ENCODE measurements at places on chromosomes 3 and 15. TPM values are rescaled to one million over a fixed set of nuclear protein-coding genes. Genes with fewer than 3 reads are reported as not detected.

Gene EPB42
- total RNA-seq = 0.94 TPM

DNA sequence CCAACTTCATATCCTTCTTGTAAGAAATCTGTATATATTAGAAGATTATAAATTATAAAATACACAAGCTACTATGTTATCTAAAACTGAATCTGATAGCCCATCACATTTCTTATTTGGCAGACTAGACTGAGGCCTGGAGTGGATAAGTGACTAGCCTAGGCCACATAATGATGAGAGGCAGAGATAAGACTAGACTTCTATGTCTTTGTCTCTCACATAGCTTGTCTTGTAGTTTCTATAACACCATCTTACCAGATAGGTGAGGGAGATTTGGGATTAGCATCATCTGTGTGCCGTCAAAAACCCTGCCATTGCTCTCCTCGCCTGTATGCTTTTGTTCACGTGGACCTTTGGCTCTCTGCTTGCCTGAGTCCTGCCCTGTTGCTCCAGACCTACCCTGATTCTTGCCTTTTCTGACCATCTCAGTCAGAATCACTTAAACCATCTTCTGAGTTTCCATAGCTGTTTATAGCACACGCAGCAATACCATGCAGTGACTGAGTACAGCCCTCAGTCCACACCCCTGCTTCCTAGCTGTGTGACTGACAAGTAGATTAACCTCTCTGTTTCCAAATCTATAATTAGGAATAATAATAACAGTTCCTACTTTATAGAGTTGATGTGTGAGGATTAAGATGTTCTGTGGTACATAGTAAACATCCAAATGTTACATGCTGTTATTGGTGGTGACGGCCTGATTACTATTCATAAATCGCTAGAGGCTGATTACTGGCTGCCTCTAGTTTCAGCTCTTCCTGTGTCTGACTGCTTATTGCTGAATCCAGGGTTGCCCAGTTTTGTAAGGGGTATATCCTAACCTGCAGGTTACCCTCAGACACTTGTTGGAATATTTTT, 49.7 kb downstream of the PDE8A start:
- no peak for DNase-seq

- no peak for DNase-seq
Observed at GRCh38 chr3:143224716-143225115, 105.1 kb downstream of the CHST2 start.

DNA sequence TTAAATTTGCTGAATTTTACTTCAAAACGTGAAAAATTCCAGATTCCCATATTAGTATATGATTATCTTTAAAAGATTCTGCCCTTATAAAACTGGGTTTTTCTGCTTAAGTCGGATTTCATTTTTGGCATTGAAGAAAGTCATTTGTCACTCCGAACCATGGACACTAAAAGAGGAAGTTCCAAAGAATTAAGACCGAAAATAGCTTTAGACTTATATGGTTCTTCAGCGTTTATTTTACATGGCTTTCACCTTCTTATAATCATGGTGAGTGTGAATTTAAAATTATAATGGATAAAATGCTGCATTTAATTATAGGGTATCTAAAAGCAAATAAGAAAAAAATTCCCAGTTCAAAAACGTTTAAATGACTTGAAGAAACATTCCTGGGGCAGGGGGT, 1.0 kb downstream of the C3orf38 start:
- DNase-seq = no peak

GRCh38 chr15:61841466-61841865, 218.8 kb downstream of the VPS13C start:
- no peak for DNase-seq

Gene GP9
- total RNA-seq = not detected

Gene C3orf85
- total RNA-seq = not detected

DNA sequence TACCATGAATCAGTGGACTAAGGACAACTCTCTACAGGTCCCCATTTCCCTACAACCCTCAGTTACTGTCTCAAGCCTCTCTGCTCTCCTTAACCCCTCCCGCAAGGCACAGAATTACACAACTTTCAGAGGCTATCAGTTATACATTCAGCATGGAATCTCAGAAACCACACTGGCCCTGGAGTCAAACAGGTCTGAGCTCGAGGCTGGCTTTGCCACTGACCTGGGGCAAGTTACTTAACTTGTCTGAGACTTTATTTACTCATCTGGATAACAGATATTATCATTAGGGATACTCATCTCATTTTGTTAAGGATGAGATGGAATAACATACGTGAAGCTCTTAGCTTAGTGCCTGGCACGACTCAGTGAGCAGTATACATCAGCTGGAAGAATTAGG, 95.2 kb downstream of the WDR76 start:
- DNase-seq = no peak

GRCh38 chr3:11363715-11364114, 91.5 kb downstream of the ATG7 start:
- DNase-seq = no peak

Gene RBPMS2
- total RNA-seq = not detected

DNA sequence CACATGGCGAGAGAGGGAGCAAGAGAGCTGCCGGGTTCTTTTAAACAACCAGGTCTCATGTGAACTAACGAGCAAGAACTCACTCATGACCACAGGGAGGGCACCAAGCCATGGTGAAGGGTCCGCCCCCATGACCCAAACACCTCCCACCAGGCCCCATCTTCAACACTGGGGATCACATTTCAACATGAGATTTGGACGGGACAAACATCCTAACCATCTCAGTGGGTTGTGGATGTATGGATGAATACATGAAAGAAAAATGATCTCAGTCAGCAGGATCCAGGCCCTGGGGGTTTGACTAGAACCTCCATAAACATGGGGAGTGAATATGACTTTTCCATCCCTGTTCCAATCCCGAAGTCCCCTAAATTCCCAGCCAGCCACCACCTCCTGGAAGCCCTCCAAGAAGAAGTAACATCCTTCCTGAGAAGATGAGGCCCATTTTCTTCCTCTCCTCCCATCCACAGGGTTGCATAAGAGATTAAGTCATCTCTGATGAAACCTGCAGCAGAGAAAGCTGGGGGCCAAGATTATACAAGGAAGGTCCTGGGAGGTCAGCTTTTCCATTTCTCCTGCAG, 9.5 kb downstream of the CAV3 start:
- no peak for DNase-seq

DNA sequence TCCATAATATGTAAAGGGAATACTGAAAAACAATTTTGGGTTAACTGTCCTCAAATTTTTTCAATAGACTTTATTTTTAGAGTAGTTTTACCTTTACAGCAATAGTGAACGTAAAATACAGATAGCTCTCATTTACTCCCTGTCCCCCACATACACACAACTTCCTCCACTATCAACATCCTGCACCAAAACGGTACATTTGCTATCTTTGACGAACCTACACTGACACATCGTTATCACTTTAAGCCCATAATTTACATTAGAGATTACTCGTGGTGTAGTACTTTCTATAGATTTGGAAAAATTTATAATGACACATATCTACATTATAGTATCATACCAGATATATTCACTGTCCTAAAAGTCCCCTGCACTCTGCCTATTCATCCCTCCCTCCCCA, 16.9 kb upstream of the P2RY1 start:
- DNase-seq = no peak

Gene STXBP5L
- 18.6 TPM for total RNA-seq

Gene IRAK2
- total RNA-seq = 3.7 TPM

DNA sequence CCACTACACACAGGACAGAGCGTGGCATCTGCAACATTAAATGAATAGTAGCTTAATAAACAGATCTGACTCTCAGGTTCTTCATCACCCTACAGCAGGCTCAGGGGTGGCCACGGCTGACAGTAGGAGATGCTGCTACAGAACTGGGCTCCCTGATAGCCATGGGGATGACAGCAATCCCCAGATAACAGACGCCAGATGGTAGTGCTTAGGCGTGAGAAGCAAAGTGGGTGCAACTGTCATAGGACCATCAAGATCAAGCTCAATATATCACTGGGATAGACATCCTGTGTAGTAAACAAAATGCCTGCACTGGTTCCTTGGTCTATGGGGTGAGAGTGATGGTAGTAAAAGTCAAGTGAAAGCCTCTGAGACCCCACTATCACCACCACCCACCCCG, 2.6 kb upstream of the TPRA1 start:
- no peak for DNase-seq

DNA sequence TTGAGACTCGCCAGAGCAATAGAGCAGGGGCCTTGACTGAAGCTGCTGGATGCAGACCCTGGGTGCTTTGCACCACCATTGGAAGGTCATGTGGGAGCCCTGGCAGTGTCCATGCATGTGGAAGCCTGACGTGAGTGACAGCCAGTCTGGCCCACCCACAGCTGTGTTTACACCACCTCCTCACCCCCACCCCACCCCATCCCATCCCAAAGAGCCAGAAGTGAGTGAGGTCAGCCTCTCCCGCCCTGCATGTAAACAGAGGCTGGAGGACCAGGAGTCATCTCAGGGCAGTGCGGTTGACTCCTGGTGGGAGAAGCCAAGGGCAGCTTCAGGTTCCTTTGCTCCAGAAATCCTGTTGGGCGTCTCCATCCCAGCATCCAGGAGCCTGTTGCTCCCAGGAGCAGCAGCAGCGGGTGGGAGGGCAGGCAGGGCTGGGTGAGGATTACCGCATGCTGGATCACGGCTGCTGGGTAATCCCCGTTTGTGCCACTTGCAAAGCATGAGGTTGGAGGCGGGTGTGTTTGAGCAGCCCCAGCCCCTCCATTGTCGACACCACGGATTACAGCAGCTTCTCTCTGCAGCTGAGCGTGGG, 44.6 kb downstream of the CORO2B start:
- no peak for DNase-seq

GRCh38 chr15:77720655-77721054, 87.9 kb upstream of the LINGO1 start:
- DNase-seq = no peak

DNA sequence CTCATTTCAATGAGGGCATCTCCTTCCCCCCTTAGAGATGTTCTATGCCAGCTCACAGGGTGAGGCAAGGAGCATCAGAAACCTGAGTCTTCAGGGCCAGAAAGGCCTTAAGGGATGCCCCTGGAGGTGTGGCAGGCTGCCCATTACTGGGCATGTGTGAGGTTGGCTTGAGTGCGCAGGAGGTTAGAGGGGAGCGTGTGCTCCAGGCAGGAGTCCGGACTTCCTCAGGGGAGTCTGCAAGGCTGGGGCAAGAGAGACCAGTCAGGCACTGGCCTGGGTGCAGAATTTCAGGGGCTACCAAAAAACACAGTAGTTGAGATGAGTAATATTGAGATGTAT, 1.9 kb downstream of the LOXL1 start:
- no peak for DNase-seq

- no peak for DNase-seq
Observed at GRCh38 chr3:134143828-134144401, 106.7 kb downstream of the RYK start.

- no peak for DNase-seq
Observed at GRCh38 chr15:63800739-63801138, 33.0 kb downstream of the HERC1 start.

DNA sequence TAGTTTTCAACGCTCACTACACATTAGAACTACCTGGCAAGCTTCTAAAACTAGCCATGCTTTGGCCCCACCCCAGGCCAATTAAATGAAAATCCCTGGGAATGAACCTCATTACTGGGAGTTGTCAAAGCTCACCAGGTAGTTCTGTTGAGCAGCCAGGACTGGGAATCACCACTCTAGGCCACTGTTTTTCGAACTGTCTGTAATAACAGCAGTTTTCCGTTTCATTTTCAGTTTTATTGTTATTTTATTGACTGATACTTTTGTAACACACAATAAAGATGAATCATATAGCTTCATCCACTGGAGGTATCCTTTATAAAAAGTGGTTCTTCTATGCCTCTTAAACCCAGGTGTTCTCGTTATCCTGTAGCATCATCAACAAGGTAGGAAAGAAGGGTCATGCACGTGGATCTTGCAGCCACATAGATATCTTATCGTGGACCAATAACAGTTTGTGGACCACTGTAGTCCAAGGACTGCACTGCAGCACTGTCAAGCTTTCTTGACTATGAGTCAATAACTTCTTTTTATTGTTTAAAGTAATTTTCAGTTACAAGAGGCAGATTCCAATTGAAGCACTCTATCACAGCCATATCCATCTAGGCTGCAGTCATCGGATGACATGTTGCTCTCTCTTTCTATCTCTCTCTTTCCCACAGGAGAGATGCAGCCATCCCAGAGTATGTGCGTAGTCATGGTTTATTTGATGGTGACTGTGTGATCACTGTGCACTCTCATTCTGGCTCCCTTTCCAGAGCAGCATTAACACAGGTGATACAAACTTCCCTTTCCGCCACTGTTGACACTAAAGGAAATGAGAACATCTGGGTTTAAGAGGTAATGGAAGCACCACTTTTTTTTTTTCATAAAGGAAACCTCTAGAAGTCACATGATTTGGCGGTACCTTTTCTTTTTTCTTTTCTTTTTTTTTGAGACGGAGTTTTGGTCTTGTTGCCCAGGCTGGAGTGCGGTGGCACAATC, 39.0 kb upstream of the BLM start:
- no peak for DNase-seq

- DNase-seq = no peak
Observed at GRCh38 chr15:98914626-98915025, 93.0 kb downstream of the PGPEP1L start.

GRCh38 chr15:101647251-101647650, 4.9 kb downstream of the TM2D3 start:
- no peak for DNase-seq

DNA sequence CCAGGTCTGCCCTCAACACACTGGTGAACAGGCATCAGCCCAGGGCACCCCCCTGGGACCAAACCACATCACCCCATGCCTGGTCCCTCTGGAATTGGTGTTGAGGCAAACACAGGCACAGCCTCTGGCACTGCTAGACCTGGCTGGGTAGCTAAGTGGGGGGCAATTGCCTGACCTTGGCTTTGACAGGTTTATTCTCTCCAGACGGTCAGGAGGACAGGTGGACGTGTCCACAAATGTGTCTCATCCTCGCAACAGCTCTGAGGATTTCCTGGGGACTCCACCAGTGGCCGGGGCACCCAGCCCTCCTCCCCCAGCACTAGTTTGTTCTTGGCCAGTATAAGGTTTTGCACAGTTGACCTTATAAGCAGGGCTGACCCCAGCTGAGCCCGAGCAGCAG, 31.3 kb downstream of the TKT start:
- no peak for DNase-seq

GRCh38 chr3:30161375-30161774, 445.0 kb upstream of the TGFBR2 start:
- DNase-seq = no peak

DNA sequence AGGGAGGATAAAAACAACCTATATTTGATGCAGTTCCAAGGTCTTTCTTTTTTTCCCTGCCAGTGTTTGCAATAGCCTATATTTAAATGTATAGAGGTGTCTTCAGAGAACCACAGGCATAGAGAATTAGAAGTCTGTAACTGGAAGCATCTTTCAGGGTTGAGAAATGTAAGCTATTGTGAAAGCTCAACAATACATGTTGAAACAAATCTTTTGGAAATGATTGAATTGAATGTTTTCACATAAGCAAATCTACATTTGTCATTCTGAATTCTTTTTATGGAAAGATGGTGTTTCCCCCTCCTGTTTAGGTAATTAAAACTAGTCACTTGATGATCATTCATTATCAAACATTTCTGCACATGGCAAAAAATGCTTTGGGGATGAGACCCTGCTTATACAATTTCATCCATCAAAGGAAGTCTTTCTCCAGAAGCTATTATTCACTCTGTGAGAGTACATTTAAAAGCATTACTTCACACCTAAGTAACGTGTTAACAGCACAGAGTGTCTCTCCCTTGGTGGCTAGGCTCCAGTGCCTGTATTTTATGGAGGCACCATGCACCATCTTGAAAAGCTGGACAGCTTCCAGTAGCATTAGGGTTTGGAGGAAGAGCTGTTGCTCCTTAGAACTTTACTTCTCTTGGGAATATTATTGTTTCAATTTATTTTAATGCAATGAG, 406.2 kb downstream of the LSAMP start:
- DNase-seq = peak; percentile 50
